ENCODE measurements at places on chromosomes 7 and 10.

GRCh38 chr10:49139846-49140195, 6.0 kb upstream of the FAM170B start:
- no peak for DNase-seq

DNA sequence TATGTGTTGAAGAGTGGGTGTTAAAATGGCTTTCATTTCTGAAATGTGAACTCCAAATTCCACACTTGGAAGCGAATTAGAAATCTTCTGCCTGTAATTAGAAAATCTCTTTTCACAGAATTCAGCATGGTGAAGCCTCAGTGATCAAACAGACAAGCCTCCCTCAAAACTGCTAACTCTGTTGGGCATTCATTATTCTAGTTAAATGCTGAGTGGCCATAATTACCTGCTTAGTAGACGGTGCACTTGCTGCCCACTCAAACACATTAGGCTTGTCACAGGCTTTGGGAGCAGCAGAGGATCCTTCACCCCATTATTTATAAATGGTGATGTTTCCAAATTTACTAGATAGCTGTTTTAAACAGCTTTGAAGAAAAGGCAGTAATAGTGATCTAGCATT, 177.2 kb upstream of the PCLO start:
- DNase-seq = no peak

DNA sequence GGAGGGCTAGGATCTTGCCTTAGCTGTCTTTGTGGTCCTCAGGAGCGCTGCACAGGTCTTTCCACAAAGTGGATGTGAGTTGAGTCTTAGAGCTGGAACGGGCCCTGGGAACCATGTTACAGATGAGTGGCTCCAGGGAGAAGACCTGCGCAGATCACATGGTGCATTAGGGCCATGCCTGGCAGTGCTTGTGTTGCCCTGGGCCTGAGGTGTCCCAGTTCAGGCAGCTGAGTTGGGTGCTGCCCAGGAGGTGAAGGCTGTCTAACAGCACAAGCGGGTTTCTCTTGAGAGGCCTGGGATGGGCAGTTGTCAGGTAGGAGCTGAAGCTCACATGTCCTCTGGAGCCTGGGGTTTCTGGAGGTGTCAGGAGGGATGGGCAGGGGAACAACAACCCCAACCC, 33.7 kb upstream of the ANKRD2 start:
- DNase-seq = no peak

DNA sequence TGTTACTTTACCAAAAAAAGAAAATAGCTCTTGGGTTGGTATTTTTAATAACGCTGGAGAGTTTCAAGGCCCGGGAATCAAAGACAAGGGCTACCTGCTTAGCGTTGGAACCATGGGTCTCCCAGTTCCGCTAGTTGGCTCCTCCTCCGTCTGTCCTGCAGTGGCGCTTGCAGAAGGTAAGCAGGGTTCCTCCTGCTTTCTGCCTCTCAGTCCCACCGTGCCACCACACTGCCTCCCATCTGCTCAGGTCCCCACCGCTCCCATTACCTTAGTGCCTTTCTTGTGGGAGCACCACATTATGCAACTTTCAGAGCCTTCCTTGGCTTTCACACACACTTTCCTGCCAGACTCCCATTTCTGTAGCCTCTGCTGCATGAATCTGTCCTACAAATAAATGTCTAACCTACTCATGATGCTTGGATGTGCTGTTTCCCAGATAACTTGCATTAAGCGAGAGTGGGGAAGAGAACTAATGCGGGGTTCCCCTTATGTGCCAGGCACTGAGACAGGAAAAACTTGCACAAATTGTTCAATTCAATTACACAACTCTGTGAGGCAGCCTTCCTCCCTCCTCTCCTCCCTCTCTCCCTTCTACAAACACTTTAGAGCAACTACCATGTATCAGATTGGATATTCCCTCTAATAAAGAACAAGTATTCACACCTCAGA, 124.5 kb downstream of the AOAH start:
- no peak for DNase-seq

- DNase-seq = no peak
Observed at GRCh38 chr10:129942391-129942790, 21.7 kb downstream of the EBF3 start.

DNA sequence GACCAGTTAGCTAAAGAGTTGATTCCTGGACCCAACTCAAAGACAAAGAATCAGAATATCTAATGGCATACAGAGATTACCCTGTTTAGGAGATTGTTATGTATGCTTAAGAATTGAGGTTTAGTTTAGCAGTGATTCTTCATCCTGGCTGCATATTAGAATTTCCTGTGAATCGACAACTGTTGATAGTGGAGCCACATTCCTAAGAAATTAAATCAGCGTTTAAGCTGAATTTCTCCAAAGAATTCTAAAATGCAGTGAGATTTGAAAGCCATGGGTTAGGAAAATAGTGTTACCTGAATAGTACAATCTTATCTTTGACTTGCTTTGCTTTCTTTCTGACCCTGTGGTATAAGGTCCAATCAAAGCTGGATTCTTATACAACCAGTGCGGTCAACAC, 16.4 kb upstream of the FERD3L start:
- DNase-seq = no peak

DNA sequence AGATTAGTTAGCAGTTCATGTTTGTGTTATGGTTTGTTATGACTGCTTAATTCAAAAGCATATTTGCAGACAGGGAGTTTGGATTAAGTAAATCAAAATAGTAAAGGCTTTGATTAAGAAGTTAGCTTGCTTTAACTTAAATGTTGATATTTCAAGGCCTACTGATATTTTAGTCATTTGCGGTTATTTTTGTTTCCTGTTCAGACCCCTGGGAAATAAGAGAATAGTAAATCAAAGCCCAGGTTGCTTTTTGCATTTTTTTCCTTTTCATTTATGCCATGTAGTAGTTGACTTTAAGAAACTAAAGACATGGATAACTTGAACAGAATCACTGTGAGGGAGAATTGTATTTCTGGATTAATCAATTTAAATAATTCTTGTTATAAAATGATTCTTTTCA, 77.3 kb downstream of the HDAC9 start:
- no peak for DNase-seq

- DNase-seq = no peak
Observed at GRCh38 chr10:132465889-132466519, 69.0 kb downstream of the PWWP2B start.

DNA sequence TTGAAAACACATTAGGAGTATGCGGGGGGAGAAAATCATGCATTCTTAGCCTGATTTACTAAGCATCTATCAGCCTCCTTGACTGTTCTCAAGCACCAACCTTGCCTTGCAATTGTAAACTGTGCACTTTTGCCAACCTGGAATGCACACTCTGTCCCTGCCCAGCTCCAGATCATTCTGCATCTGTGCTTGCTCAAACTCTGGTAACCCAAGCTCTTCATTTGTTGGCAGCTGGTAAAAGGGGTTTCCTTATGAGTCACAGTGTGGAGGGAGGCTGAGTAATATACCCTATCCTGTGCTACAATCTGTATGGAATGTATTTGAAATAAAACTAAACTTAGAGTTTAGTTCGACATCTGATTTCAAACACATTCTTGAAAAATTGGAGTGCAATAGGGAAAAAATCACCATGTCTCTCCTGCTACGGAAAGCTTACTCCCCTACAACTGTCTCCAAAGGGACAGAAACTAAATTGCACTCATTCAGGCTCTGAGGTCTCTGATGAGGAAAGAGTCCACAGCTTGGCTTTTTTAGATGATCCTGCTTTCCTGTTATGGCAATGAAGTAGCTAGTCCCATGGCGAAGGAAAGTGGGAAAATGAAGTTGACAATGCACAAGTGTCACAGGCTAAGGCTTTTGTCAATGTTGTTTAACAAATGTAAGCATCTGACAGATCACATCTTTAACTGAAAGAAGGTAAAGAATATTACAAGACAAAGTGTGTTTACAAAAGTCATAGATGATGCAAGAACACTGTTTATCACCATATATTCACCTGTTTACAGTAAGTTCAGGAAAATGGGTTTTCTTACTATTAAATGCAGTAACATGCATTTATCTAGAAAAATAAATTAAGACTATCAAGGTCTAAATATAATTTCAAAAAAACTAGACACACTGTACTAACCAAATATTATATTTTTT, 61.9 kb downstream of the TES start:
- DNase-seq = no peak

GRCh38 chr10:71281646-71282322, 37.3 kb upstream of the SLC29A3 start:
- DNase-seq = no peak

GRCh38 chr7:158646766-158647474, 57.7 kb downstream of the NCAPG2 start:
- DNase-seq = peak; percentile 46

DNA sequence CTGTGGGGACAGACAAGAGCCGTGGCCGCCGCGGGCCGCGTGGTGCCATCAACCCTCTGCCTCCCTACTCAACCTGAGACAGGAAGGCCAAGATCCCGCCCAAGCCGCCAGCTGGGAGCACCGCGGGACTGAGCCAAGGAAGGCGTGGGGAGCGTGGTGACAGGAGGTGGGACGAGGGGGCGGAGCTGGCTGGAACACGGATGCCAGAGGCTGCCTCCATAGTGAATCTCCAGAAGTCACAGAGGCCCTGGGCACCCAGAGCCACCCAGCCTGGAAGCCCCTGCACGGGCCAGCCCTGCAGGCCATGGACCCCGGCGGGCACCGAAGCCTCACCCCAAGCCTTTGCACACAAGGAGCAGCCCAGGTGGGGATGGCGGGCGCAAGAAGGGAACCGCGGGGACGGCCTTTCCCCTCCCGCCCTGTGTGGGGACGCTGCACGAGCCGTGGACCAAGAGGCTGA, 18.1 kb upstream of the DPYSL4 start:
- DNase-seq = no peak

- DNase-seq = no peak
Observed at GRCh38 chr10:110698782-110699201, 54.7 kb downstream of the RBM20 start.

DNA sequence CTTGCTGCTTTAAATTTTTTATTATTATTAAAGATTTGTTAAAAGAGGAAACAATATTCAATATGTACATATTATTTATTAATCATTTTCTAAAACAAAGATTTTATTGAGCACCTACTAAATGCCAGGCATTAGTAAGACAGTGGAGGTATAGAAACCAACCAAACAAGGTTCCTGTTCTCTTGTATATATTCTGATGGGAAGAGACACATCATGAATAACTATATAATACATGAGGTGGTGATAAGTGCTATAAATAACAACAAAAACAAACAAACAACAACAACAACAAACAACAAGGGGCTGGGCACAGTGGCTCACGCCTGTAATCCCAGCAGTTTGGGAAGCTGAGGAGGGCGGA, 630 bp upstream of the LIPA start:
- DNase-seq = no peak

- no peak for DNase-seq
Observed at GRCh38 chr10:65900271-65900670, 1025.6 kb upstream of the LRRTM3 start.

- DNase-seq = no peak
Observed at GRCh38 chr10:5476918-5477525, 22.3 kb downstream of the CALML5 start.

DNA sequence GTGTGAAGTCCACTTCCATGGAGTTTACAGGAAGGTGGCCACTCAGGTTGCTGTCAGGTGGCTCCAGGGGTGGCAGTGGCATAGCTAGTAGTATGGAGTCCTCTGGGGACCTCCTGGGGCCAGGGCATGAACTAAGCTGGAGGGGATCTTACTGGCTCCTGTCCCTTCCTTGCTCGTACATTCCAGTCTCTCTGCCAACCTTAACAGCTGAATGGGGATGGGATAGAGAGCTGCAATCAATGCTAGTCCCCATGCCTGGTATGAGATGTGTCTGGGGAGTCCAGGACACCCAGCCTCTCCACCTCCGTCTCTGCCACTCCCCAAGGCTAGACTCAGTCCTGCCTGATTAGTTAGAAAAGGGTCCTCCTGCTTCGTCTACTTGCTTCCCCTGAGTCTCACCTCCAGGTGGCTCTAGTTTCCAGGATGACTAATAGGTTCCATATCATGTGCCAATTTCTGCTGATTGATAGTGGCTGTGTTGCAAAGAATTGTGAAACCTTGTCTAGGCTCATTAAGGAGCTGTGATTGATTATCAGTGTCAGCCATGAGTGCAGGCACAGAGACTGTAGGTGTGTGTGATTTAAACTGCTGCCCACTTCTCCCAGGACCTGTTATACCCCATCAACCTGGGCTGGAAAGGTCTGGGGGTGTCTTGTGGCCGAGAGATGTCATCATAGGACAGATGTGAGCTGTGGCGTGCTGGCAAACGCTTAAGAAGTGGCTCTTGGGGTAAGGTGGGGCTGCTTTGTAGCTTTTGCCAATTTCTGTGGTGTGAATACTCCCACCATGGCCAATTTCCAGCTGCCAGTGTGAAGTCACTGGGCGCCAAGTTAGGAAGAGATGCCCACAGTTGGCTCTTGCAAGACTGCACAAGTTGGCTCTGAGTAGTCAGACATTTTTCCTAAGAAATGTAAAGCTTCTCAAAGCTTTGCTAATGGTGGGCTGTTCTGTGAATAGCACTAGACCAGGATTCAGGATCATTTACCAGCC, 59.8 kb downstream of the COL13A1 start:
- DNase-seq = peak; percentile 48

- no peak for DNase-seq
Observed at GRCh38 chr7:94580601-94581000, 71.0 kb downstream of the CASD1 start.

- DNase-seq = no peak
Observed at GRCh38 chr7:103702982-103703381, 257.0 kb upstream of the SLC26A5 start.

- no peak for DNase-seq
Observed at GRCh38 chr10:119651514-119652360, 557 bp downstream of the BAG3 start.

DNA sequence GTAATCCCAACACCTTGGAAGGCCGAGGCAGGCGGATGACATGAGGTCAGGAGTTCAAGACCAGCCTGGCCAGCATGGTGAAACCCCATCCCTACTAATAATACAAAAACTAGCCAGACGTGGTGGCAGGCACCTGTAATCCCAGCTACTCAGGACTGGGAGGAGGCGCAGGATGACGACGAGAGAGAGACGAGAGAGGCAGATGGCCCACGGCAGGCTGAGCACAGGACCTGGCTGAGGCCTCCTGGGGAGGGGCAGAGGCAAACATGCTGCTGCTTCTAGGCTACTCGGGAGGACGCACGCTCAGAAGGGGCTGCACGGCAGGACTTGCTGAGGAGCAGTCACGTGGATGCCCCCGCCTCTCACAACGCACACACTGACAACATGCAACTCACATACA, 22.4 kb downstream of the DIP2C start:
- DNase-seq = no peak

DNA sequence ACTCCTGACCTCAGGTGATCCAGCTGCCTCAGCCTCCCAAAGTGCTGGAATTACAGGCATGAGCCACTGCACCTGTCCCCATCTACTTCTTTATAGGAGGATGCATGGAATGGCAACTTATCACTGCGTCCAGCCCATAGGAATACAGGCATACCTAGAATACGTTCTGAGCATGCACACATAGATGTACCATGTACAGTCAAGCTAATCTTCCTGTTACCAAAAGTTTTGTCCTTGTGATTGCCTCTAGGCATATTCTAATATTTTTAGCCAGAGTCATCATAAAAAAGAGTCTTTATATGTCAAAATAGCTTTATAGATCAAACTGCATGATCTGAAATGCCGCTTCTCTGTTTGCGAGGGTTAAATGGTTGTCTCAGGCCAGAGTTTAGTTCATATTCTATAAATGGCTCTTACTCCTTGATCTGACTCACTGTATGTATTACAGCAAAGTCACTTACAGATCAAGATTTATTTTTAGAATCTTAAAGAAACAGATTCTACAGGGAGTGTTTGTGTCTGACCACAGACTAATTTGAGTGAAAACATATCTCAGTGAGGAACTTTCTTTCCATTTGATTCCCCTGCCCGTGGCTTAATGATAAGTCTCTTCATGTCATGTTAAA, 210.9 kb downstream of the CREB5 start:
- DNase-seq = no peak

- DNase-seq = no peak
Observed at GRCh38 chr10:105834261-105835059, 1193.4 kb downstream of the SORCS3 start.
